Fibroblast of lung (primary cell): ENCODE measurements at places on chromosomes 1 and 21. TPM values are rescaled to one million over a fixed set of nuclear protein-coding genes. Genes with fewer than 3 reads are reported as not detected.

- DNase-seq: no peak
- H3K27ac ChIP-seq: peak overlapping the region; percentile 2
- no peaks in the 10 kb centered on the region for H3K27me3 ChIP-seq
- H3K4me3 ChIP-seq: peak overlapping the region; percentile 28
- H3K36me3 ChIP-seq: peaks cover 4% of the 10 kb centered on the region
Measured at GRCh38 chr1:156496211-156496761, 4.3 kb downstream of the MEF2D start.

HSPB7 gene
- 10.1 and 14.2 TPM in 2 replicates for polyA plus RNA-seq

GRCh38 chr1:39576016-39576657, 453 bp downstream of the PABPC4 start:
- DNase-seq: peak; percentile 16
- peaks cover 9% of the 10 kb centered on the region for H3K36me3 ChIP-seq
- peak overlapping the region; percentile 75 for H3K4me3 ChIP-seq

GRCh38 chr1:155010211-155010918, 7.8 kb downstream of the ZBTB7B start:
- H3K4me1 ChIP-seq: peaks cover 4% of the 10 kb centered on the region
- DNase-seq: no peak
- no peak overlapping the region for H3K4me3 ChIP-seq
- no peaks in the 10 kb centered on the region for H3K27me3 ChIP-seq

GBP5 gene
- polyA plus RNA-seq: not detected in 2 replicates

GRCh38 chr1:157142201-157142600, 4.0 kb upstream of the ETV3 start:
- no peaks in the 10 kb centered on the region for H3K36me3 ChIP-seq
- H3K4me3 ChIP-seq: no peak overlapping the region
- DNase-seq: no peak
- peaks cover 7% of the 10 kb centered on the region for H3K27me3 ChIP-seq
- no peak overlapping the region for H3K27ac ChIP-seq

GPR161 gene
- polyA plus RNA-seq: 10.2 and 12.5 TPM in 2 replicates

CEP170 gene
- polyA plus RNA-seq: 84.8 and 92.0 TPM in 2 replicates

DNA sequence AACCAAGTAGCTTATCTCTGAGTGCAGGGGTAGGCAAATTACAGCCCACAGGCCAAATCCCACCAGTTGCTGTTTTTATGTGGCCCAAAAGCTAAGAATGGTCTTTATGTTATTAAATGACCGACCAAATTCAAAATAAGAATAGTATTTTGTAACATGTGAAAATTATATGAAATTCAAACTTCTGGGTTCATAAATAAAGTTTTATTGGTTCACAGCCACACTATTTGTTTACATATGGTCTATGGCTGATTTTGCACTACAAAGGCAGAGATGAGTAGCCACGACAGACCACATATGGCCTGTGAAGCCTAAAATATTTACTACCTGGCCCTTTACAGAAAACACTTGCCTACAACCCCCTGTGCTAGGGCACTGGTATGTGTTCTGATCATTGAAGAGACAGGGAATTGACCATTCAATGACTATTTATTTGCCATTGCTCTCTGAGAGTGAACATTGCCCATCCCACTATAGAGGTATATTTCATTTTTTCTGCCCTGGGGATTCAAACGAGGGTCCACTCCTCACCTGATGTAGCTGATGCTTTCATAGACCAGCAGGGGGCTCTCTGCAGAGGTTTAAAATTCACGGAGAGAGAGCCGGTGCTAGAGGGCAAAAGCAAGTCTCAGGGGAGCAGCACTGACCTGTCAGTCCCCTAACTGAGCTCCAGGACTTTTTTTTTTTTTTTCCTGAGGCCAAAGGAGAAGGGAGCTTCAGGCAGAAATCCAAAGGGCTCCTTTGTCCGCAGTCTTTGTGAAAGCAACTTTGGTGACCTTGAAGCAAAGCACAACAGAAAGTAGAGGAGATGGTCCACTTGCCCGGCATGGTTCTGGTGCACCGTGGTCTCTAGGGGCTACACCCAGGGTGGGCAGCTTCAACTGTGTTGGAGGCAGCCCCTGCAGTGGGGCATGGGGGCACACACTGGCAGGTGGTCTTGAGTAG, 7.3 kb upstream of the GNL2 start:
- peaks cover 4% of the 10 kb centered on the region for H3K27me3 ChIP-seq
- H3K4me1 ChIP-seq: no peaks in the 10 kb centered on the region
- H3K36me3 ChIP-seq: no peaks in the 10 kb centered on the region
- DNase-seq: no peak

DNA sequence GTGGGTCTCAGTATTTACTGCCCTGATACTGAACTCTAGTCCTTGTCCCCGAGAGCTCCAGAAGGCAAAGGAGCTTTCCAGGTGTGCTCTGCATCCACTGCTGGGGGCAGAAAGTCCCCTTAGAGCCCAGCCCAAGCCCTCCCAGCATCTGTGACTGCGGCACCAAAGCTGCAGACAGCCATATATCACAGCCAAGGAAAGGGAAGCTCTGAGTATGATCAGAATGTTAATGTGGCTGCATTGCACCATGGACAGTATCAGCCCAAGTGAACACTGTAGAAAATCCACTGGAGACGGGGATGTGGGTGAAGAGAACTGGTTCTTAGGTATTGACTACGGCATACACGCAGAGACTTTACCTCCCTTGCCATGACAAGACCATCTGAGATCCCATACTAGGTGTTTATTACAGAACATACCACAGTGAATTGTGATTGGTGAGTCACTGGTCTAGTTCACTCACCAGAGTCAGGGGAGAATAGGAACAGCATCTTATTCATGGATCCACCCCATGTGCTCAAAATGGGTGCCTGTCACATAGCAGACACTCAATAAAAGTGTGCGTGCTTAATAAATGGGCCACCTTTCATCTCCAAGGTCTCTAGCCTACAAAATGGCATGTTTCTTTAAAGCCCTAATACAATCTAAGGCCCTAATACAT, 170.3 kb downstream of the HHIPL2 start:
- H3K36me3 ChIP-seq: no peaks in the 10 kb centered on the region
- H3K27me3 ChIP-seq: no peaks in the 10 kb centered on the region
- no peak for DNase-seq
- H3K4me1 ChIP-seq: no peaks in the 10 kb centered on the region

MANEAL gene
- 0.44 and 0.79 TPM in 2 replicates for polyA plus RNA-seq
